ENCODE measurements at places on chromosomes 13 and 19. TPM values are rescaled to one million over a fixed set of nuclear protein-coding genes. Genes with fewer than 3 reads are reported as not detected.

DNA sequence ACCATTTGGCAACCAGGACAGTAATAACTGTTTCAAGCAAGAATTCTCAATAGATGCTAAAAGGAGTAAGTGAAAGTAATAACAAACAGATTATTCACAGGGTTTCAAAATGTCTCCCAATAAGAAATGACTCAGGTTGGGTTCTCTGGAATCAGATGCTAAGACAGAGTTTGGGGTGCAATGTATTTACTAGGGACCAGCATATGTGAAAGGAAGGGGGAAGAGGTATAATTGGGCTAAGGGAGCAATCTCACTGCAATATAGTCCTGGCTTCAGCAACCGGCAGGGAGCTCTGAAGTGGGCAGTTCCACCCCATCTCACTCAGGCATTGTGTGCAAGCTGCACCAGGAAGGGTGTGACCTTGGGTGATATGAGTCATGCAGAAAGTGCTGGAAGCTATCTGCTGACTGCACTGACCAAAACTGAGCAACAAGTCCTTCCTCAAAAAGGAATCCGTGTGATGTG, 23.4 kb downstream of the ZDHHC20 start:
- DNase-seq = peak; percentile 89

- DNase-seq = peak; percentile 29
Measured at GRCh38 chr19:47623151-47623920, 14.4 kb downstream of the BICRA start.

- no peak for DNase-seq
Measured at GRCh38 chr13:72523049-72523448, 204.4 kb downstream of the MZT1 start.

GRCh38 chr19:8576273-8576993, 809 bp downstream of the MYO1F start:
- no peak for DNase-seq

GRCh38 chr13:28347456-28348371, 147.2 kb downstream of the FLT1 start:
- DNase-seq = no peak

GRCh38 chr19:38375748-38376147, 1.4 kb downstream of the PSMD8 start:
- DNase-seq = peak; percentile 63

DNA sequence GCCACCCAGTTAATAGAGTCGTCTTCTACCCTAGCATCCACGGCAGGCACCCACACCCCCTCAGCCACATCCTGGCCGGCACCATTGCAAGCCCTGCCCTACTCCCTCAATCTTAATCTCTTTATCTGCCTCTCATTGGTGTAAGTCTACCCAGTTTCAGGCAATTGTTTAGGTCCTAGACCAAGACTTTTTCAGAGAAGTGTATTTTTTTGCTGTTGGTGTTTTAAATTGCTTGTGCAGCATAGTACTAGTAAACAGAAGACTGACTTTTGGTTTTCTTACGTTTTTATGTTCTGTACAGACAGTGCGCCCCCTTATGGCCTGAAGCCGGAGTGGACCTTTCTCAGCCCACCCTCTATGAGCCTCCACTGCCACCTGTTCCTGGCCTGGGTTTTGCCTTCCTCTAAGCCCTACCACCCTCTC, 2.3 kb upstream of the LCP1 start:
- peak; percentile 2 for DNase-seq

DNA sequence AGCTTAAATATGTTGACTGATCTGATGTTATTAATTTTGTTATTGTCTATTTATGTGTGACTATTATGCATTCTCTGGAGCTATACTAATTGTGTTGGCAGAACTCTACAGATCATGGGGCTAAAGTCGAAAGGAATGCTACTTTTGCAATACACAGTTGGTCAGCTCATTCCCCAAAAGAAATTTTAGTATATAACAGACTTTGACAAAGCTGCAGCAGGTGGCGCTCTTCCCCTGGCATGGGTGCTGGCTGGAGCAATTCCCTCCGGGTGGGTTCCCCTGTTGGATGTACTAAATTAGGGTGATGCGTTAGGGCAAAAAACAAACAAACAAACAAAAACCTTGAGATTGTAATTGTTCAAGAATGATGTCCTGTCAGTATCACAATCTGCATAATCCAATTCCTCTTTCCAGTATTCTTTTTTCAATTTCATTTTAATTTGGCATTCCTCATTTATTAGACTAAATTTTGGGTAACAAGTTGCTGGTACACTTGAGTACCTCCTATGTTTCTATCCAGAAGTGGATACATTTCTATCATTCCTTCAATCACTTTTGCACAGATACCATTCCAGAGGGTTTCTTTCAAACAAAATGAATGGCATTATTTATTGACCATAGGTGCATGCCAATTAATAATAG, 322.8 kb upstream of the EDNRB start:
- DNase-seq = peak; percentile 36

The KLK3 gene
- not detected for total RNA-seq

The CYP2F1 gene
- total RNA-seq = not detected

The ADAMTSL5 gene
- 0.75 TPM for total RNA-seq

The KLF12 gene
- total RNA-seq = 18.5 TPM

The RFPL4A gene
- not detected for total RNA-seq

The RFPL4AL1 gene
- not detected for total RNA-seq

The APOC1 gene
- 2.5 TPM for total RNA-seq
